ENCODE measurements at places on chromosomes 7 and 10. TPM values are rescaled to one million over a fixed set of nuclear protein-coding genes. Genes with fewer than 3 reads are reported as not detected.

The VKORC1L1 gene
- 15.3 TPM for total RNA-seq

The HABP2 gene
- not detected for total RNA-seq

The PNLIP gene
- not detected for total RNA-seq

The LRRC18 gene
- not detected for total RNA-seq

The KAZALD1 gene
- 1.4 TPM for total RNA-seq

The MMP21 gene
- total RNA-seq = not detected

The NXPH1 gene
- total RNA-seq = not detected

The GJD4 gene
- total RNA-seq = not detected

The CTNNA3 gene
- total RNA-seq = not detected

The DNAJC30 gene
- total RNA-seq = 10.1 TPM

The KIAA1217 gene
- 47.5 TPM for total RNA-seq

The CROT gene
- 15.9 TPM for total RNA-seq

The PALD1 gene
- total RNA-seq = not detected

The LANCL2 gene
- total RNA-seq = 12.7 TPM

Measured in mammary epithelial cell (primary cell).